ENCODE measurements at places on chromosomes 6 and 20.

GRCh38 chr6:106496823-106497222 is 132.5 kb downstream of the RTN4IP1 start:
- DNase-seq: no peak

- no peak for DNase-seq
These were observed 70.6 kb upstream of the EYA4 start for GRCh38 chr6:133170602-133171001.

DNA sequence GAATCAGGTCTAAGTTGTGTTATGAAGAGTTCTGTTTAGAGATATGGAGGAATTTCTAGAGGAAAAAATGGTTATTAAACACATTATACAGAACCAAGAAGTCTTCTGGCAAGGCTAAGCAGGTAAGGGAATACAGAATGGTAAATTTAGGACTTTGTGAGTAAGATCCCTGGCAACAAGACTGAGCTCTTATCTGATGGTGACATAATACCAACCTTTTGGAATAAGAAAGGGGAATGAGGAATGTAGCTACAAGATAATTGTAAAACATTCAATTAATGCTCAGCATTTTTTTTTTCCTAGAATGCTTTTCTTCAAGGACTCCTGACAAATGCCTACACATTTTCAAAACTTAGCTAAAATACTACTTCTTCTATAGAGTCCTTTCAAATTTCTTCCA is 51.8 kb downstream of the CYB5R4 start:
- no peak for DNase-seq

DNA sequence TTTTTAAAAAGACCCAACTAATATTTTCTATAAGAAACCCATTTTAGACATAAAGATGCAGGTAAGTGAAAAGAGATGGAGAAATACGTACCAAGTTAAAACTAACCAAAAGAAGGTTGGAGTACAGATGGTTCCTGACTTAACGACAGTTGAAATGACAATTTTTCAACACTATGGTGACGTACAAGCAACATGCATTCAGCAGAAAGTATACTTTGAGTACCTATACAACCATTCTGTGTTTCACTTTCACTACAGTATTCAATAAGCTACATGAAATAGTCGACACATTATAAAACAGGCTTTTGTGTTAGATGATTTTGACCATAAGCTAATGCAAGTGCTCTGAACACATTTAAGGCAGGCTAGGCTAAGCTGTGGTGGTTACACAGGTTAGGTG is 228.9 kb downstream of the RNGTT start:
- no peak for DNase-seq

DNA sequence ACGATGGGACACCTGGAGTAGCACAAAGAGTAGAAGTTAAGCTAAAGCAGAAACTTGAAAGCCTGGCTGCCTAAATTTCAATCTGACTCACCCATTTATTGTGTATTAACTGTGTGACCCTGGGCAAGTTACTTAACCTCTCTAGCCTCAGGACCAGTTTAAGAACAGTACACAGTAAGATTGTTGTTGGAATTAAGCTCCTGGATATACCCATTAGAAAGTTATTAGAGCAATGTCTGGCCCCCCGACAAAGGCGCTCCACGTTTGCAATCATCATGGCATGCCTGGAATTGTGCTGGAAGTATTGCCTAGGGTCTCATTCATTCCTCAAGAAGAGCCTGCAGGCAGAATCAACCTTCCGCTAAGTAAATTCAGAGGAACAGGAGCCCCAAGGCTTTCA is 1.4 kb downstream of the SDC4 start:
- DNase-seq: no peak

- no peak for DNase-seq
These were observed 36.5 kb downstream of the NOX3 start for GRCh38 chr6:155419161-155419560.

- no peak for DNase-seq
These were observed 275.5 kb downstream of the PTPRK start for GRCh38 chr6:128244751-128245405.

- DNase-seq: no peak
These were observed 208.3 kb downstream of the LY86 start for GRCh38 chr6:6796818-6797217.

DNA sequence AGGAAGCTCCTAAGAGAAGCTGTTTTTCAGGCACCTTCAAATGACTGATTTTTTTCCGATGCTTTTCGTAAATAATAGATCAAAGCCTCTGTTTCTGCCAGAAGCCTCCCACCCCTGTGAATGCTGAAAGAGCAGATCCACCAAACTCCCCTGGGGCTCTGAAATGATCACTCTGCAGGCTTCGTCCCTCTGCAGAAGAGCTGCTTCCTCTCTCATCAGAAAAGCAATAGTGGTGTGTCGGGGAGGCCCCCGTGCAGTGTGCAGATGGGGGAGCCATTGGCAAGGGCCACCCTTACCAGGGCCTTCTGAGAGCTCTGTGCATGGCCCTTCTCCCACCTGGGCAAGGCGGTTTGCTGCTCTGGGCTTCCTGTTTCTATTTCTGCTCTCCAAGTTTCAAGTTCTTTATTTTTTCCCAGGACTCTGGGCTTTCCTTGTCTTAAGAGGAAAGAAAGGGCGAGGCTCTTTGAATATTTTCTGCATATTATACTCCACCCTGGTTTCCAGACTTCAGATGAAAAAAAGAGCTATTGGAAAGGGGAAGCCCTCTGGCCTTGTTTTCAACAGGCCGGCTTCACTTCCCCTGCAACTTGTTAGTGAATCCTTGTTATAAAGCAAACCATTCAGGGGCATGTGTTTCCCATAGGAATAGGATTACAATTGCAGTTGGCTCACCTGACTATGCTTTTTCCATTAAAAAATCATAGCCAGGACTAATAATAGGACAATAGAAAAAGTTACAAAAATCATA is 155.2 kb downstream of the TTLL2 start:
- DNase-seq: no peak

GRCh38 chr6:135346747-135347146 is 150.8 kb downstream of the AHI1 start:
- no peak for DNase-seq
